ENCODE measurements at places on chromosomes 5 and 9.

DNA sequence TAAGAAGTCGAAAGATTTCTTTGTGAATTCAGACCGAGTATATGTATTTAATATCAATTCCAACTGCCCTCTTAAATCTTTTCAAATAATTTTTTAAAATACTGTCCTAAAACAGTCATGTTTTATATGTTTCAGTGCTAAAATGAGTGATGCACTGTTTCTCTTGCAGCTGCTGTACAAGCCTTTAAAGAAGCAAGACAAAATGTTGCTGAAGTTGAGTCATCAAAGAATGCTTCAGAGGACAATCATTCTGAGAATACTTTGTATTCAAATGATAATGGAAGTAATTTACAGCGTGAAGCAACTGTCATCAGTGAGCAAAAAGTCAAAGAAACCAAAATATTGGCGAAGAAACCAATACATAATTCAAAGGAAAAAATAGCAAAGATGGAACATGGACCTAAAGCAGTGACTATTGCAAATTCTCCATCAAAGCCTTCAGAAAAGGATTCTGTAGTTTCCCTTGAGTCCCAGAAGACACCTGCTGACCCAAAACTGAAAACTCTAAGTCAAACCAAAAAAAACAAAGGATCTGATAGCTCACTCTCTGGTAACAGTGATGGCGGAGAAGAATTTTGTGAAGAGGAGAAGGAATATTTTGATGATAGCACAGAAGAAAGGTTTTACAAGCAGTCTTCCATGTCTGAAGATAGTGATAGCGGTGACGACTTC is 58.0 kb downstream of the LOX start:
- no peak for DNase-seq

DNA sequence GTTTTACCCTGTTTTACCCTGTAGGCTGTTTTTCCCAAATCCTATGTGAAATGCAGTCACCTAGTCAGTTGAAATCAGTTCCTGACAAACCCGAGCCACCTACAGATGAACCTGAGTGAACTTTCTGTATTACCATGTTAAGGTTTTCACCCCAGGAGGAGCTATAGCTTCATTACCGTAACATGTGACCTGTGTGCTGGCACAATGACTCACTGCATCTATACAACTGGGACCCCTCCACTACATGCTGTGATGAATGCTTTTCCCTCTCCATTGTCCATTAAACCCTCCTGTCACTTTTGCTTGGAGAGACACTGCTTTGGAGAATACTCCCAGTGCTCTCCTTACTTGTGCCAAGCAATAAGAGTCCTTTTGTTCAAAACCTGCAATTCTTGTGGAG is 1974.8 kb downstream of the EFNA5 start:
- no peak for DNase-seq

DNA sequence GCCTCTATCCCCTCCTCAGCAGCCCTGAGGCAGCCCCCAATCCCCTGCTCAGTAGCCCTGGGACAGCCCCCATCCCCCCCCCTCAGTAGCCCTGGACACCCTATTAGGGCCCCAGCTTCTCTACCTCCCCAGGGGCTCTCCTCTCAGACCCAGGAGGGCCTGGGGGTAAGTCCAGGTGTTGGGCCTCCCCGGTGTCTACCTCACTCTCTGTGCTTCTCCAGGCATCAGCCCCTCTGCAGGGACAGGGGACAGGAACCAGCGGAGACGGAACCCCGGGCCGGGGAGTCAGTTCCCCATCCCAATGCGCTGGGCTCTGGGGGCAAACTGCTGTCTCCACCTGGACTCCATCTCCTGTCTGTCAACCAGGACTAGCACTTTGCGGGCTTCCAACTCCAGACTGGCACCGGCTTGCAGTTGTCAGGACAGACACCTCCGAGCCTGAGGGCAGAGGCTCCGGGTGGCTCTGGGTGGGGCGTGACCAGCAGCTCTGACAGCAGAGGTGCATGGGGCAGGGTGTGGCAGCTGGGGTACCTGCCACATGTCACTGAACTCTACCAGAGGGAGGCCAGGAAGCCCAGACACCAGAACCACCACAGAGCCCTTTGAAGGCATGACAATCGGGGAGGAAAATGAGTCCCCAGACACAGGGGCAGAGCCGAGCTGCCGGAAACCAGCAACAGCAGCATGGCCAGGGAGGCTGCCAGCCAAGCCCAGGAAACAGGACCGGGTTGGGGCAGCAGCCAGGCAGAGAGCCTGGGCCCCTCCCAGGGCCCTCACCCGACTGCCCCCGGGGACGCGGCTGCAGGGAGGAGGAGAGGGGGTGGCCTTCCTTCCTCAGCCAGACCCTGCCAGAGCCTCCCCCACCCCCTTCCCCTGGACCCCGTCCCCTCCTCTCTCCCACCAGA is 17.7 kb upstream of the UBAC1 start:
- peak; percentile 25 for DNase-seq

DNA sequence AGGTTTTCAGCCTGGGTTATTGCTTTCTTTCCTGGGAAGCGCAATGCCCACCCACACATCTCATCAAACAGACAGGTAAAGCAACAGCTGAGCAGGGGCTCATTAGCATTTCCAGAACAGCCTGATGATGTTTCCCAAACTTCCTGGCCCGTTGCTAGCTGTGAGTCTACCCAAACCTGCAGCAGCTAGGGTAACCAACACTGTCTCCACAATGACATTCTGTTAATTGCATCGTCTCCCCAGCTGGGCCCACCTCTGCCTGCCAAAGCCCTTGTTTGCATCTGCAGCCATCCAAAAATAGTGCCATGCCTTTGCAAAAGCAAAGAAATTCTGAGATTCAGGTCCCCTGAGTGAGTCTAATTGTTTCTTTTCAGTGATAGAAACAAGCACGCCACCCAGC is 273.0 kb downstream of the MED10 start:
- no peak for DNase-seq

- no peak for DNase-seq
Measured at GRCh38 chr9:36441966-36442365, 41.9 kb upstream of the RNF38 start.

- DNase-seq = no peak
Measured at GRCh38 chr5:144142824-144143162, 27.7 kb downstream of the YIPF5 start.

DNA sequence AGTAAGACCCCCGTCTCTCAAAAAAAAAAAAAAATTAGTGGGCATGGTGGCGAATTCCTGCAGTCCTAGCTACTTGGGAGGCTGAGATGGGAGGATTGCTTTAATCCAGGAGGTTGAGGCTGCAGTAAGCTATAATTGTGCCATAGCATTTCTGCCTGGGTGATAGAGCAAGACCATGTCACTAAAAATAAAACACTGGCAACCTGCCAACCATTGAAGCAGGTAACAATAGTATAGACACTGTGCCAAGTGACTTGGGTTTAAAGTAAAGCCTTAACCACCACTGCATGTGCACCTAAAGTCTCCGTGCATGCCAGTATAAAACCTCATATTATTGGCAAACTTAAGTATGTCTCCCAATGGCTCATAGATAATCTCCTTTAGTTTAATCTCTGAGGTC is 3.4 kb upstream of the APBA1 start:
- no peak for DNase-seq

- DNase-seq = no peak
Measured at GRCh38 chr9:104984948-104985347, 57.0 kb upstream of the ABCA1 start.

GRCh38 chr5:32842813-32843530 is 131.9 kb downstream of the NPR3 start:
- no peak for DNase-seq

GRCh38 chr9:33809506-33809905 is 7.5 kb upstream of the UBE2R2 start:
- no peak for DNase-seq

GRCh38 chr5:138538943-138539627 is 4.0 kb downstream of the ETF1 start:
- DNase-seq = no peak

DNA sequence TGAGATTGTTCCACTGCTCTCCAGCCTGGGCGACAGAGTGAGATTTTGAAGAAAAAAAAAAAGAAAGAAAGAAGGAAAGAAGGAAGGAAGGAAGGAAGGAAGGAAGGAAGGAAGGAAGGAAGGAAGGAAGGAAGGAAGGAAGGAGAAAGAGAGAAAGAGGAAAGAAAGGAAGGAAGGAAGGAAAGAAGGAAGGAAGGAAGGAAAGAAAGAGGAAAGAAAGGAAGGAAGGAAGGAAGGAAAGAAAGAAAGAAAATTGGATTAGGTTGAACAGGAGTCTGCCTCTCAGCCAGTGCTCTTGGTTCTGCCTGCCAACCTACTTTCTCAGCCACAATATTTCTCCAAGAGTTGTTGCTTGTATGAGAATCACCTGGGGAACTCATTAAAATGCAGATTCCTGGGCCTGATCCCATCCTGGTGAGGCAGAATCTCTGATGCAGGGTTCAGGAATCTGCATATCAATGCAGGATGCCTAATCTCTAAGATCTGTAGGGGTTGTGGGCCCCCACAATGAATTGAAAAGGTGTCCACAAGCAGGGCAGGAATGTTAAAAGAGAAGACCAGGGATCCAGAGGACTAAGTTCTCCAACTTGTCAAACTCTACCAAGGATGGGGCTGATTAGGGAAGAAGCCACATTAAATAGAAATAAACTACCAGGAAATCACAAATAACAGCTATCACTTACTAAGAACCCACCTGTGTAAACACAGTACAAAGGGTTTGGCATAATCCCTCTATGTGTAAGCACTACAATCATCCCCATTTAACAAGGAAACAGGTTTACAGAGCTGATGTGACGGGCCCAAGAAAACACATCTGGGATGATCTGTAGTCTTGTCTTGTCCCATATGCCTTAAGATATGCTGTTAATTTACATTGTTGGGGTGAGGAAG is 23.4 kb upstream of the GALNT10 start:
- no peak for DNase-seq

GRCh38 chr9:133004999-133005760 is 25.6 kb upstream of the GTF3C5 start:
- no peak for DNase-seq

- DNase-seq = no peak
Measured at GRCh38 chr9:15113288-15113687, 193.7 kb downstream of the TTC39B start.

DNA sequence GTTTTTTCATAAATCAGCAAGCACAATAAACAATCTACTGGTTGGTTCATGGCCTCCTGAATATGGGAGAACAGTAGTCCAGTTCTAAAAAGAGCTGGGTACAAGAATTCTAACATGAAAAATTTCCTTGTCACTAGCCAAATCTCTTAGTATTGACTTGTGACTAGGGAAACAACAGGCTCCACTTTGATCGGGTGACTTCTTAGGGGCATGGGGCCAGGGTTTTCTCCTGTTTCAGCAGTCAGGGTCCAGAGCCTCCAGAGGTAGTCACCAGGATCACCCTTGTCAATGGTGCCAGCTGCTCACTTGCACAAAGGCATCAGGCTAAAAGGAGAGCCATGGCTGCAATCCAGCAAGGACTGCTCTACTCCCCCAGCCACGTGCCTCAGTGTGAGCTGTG is 38.1 kb downstream of the LPAR1 start:
- no peak for DNase-seq

GRCh38 chr9:127133739-127134167 is 11.3 kb upstream of the ANGPTL2 start:
- DNase-seq = no peak

DNA sequence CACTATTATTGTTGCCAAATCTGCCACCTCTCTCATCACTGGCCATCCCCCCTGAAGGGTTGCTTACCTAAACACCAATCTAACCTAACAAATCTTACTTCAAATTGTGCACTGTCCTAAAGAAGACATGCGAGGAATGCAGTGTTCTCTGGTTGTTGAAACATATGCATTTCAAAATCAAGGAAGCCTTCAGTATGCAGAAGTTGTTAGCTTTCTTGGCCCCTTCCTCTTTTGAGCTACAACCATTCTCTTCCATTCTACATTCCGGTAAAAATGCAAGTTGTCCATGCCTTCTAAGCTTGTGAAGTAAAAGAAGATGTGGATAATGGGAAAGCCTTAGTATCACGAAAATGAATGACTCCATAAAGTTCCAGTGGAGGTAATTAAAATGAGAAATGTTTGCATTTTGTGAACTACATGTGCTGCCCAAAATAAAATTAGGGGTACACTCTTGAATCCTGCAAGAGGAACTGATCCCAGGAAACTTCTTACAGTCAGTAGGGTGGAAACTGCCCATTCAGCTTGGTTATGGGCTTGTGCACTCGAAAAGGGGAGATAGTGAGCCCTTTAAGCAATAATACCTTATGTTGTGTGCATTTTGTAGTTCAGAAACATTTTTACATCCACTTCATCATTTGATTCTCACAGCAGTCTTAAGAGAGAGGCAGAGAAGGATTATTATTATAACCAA is 77.6 kb upstream of the ADRB2 start:
- no peak for DNase-seq

GRCh38 chr5:154520861-154521453 is 42.9 kb upstream of the HAND1 start:
- no peak for DNase-seq

GRCh38 chr5:161546470-161547301 is at the start of gene GABRB2:
Gene GABRB2 (minus strand): TSS chr5:161546725. CDS start chr5:161546643, 82 bp downstream.
- no peak for DNase-seq

GRCh38 chr5:159605585-159605984 is 275.3 kb upstream of the IL12B start:
- no peak for DNase-seq

DNA sequence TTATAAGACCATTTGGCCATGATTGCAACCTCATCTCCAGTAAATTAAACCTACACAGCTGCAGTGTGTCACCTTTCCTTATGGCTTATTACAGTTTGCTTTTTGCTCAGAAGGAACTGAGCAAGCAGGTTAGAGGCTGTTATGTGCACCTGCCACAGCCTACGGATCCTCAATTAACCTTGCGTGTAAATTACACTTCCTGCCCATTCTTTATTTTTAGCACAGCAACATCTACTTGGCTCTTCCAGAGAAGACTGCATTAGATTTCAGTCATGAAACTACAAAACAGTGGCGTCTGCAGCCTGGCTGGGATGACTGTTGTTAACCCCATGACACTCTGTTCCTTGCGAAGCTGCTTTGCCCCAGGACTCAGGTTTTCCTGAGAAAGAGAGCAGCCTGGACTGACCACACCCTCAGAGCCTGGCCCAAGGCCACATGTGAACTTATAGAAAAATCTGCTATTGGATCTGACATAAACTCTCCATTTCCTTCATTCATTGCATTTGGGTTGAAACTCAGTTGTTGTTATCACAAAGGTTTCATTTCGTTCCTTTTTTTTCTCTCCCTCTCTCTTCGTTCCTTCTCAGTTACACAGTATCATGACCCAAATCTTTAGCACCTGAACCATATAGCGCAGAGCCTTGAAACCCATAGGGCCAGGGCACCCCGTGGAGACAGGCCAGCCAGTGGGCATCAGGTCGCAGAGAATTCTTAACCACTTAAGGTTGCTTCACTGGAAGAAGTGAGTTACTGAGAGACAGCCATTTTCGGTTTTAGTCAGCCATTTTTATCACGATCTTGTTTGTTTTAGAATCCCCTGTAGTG is 138.6 kb downstream of the PALM2AKAP2 start:
- DNase-seq = no peak

GRCh38 chr5:111914966-111915636 is 158.1 kb upstream of the NREP start:
- DNase-seq = no peak

DNA sequence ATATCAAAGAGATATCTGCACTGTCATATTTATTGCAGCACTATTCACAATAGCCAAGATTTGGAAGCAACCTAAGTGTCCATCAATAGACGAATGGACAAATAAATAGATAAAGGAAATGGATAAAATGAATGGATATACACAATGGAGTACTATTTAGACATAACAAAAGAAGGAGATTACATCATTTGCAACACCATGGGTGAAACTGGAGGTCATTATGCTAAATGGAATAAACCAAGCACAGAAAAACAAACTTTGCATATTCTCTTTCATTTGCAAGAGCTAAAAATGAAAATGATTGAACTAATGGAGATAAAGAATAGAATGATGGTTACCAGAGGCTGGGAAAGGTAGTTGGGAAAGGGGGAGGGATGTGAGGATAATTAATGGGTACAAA is 155.0 kb upstream of the PTGER4 start:
- DNase-seq = no peak

- DNase-seq = no peak
Measured at GRCh38 chr5:150647275-150648251, 7.1 kb downstream of the SYNPO start.

Data from stimulated activated CD8-positive, alpha-beta memory T cell treated with anti-CD3 and anti-CD28 coated beads, Interleukin-4, amount 100 ng/mL, for 1 hour (primary cell).